ENCODE measurements at places on chromosomes 7 and 10.
A peak's percentile ranks its signal among the peaks of the same experiment; 100 is the strongest.

- no peak for DNase-seq
Observed at GRCh38 chr7:47924266-47924665, 24.0 kb downstream of the PKD1L1 start.

- DNase-seq, result no peak
Observed at GRCh38 chr10:29257106-29257783, 31.6 kb upstream of the LYZL1 start.

GRCh38 chr7:1917221-1918062, 247.4 kb downstream of the ELFN1 start:
- no peak for DNase-seq

DNA sequence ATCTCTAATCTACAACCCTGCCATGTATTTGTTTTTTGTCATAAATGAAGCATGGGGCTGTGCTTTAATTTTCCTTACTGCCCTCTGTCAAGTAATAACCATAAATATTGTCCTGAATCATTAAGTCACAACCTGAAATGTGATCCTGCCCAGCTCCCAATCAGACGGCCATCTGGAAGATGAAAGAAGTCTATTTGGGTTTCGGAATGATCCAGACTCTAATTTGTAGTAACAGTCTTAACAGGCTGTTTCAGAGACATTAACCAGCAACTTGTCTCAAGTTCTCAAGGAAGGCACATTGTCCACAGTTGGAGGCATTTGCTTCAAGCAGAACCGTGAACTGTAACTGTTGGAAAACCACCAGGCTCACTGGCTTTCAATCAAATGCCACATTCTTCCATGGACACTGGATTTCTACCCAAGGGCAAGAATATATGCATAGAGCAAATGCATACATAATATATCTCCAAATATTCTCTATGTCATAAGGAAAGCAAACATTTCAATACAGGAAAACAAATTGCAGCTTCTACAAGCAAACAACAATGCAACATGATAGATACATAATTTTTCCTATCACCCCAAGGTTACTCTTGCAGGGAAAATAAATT, 405.2 kb upstream of the NPVF start:
- DNase-seq, result no peak

DNA sequence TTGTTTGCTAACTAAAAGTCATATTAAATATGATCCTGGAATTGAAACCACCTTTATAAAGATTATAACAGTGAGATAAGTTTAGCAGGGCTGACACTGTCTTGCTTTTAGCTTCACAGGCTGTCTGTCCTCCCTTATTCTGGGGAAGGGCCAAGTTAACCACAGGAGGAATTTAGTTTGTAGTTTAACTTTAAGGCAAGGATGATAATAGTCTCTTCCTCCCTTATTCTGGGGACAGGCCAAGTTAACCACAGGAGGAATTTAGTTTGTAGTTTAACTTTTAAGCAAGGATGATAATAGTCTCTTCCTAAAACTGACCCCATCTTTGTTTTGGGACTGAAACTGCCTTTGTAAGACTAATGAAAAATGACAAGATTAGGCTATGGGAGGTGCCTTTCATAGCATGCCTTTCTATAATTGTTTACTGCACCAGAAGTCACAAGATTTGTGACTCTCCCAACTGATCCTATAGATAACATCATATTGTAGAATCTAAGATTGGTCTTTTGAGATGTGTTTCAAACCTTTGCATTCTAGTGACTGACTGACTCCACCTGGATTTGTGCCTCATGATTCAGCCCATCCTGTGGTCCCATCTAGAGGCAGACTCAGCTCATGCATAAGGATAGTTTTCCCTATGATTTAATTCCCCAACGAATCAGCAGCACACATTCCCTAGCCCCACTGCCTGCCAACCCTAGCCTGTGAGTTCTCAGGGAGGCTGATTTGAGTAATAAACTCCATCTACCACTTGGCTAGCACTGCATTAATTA, 212.0 kb downstream of the MAGI2 start:
- no peak for DNase-seq

DNA sequence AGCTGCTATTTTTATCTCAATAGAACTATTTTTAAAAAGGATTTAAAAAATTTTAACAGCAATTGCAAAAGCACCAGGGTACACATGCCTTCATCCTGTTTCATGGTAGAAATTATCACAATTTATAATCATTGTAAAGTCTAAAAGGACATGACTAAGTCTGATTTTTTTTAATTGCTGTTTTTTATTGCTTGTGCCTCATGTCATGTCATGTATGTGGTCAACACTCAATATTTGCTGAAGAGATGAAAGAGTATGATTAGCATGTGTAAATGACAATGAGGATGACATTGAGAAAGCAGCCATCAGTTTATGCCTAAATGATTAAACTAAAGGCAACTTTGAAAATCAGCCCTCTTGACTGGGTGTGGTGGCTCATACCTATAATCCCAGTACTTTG, 74.8 kb downstream of the GPR37 start:
- DNase-seq, result no peak

- no peak for DNase-seq
Observed at GRCh38 chr7:17307000-17307399, 8.5 kb downstream of the AHR start.

DNA sequence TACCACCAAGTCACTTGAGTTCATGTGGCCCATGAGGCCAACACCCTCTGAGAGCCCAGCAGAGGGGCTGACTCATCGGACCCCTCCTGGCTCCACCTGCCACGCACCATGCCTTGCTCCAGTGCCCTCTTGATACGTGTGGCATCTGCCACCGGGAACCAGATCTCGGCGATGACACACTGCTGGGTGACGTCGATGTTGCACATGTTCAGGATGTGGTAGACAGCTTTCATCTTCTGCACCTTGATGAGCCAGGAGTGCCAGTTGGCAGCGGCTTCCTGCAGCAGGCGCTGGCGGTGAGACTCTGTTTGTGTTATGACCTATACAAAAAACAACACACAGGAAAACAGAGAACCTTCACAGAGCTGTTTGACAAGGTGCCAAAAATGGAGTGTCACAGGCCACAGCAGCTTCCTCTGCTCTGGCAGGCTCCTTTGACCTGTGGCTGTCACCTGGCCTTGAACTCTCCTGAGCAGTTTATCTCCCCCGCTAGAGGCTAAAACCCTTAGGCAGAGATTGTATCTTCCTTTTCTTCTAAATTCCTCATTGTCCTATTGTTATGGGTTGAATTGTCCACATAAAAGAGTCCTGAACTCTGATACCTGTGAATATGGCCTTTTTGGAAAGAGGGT, 45.2 kb upstream of the TMEM213 start:
- no peak for DNase-seq

DNA sequence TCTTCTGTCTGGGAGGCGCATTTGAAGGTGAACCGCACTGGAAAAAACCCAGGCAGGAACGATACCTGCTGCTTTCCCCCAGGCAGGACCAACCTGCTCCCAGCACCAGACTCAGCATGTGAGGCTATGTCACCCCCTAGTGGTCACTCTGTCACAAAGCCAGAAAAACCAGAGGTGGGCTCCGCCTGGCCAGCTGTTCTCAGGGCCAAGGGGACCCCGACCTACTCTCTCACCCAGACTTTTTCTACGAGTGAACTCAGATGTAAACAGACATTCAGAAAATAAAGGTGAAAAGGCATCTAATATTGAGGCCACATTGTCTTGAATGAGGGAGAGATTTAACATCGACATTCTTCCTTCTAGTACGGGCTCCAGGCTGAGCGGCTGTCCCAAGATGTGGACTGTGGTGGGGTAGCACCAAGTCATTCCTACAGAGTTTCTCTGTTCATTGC, 117.3 kb downstream of the PRKAG2 start:
- peak; percentile 80 for DNase-seq

- DNase-seq, result no peak
Observed at GRCh38 chr7:2010101-2010500, 222.6 kb downstream of the MAD1L1 start.

GRCh38 chr10:71312811-71313789, 6.0 kb upstream of the SLC29A3 start:
- DNase-seq, result peak; percentile 97

GRCh38 chr7:80047856-80048459, 86.7 kb upstream of the GNAI1 start:
- no peak for DNase-seq

GRCh38 chr10:119644205-119644814, 6.9 kb upstream of the BAG3 start:
- DNase-seq, result no peak
